Gastroesophageal sphincter (tissue), 4 donors: ENCODE measurements at places on chromosomes 2 and 18.
A peak's percentile ranks its signal among the peaks of the same experiment; 100 is the strongest.

- peak overlapping the region; percentile 25 for H3K27ac ChIP-seq
- H3K27me3 ChIP-seq: no peaks in the 10 kb centered on the region
- peak; percentile 81 for ATAC-seq
- H3K4me1 ChIP-seq: peaks cover 13% of the 10 kb centered on the region
Measured at GRCh38 chr2:223725494-223725893, 111.9 kb downstream of the AP1S3 start.

DNA sequence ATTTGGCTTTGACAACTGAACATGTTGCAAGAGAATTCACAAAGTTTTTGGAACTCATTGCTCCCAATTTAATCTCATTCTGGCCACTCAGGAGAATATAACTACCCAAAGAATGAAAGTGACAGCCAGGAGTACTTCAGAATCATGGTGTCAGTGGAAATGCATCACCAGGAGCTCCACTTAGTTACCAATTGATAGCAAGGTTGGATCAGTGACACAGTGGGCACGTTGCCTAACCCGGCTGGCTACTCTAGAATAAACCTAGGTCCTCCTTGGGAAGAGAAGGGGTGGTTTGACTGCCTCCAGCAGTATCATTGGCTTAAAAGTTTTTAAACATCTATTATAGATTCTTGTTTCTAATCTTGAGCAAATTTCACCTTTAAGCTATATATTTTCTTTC is 40.0 kb upstream of the LRP1B start:
- H3K27ac ChIP-seq: no peak overlapping the region
- ATAC-seq: no peak
- H3K27me3 ChIP-seq: no peaks in the 10 kb centered on the region
- no peaks in the 10 kb centered on the region for H3K4me1 ChIP-seq

DNA sequence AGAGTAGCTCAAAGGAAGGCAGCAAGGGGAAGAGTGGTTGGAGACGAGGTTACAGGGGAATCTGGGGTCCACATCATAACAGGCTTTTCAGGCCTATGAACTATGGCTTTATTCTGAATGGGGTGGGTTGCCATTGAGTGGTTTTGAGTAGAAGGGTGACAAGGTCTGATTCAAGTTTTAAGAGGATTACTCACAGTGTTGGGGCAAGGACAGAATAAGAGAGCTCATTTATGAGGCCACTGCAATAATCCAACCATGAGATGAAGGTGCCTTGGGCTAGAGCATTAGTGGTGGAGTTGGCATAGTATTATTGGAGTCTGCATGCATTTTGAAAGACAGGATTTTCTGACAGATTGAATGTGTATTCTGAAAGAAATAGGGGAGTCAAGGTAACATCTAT is 315.9 kb downstream of the RNF144A start:
- H3K27me3 ChIP-seq: no peaks in the 10 kb centered on the region
- no peak for ATAC-seq
- no peak overlapping the region for H3K4me3 ChIP-seq
- H3K36me3 ChIP-seq: no peaks in the 10 kb centered on the region
- no peaks in the 10 kb centered on the region for H3K4me1 ChIP-seq

DNA sequence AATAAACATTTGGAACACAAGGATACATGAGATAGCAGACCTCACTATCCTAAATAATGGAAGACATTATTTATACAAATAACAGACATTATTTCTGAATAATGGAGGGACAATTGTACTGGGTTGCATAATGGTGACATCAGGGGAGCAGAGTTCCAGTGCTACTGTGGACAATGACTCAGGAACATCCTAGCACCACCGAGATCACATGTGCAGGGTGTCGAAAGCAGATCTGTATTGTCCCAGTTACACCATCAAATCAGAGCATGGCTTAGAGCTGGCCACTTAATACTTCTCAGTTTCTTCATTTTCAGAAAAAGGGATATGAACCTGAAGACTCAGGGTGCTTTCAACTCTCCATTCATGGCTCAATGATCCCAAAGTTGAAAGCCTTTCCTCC is 249.1 kb upstream of the RBMS1 start:
- H3K4me3 ChIP-seq: no peak overlapping the region
- no peaks in the 10 kb centered on the region for H3K4me1 ChIP-seq
- H3K27me3 ChIP-seq: no peaks in the 10 kb centered on the region
- H3K36me3 ChIP-seq: no peaks in the 10 kb centered on the region
- H3K27ac ChIP-seq: no peak overlapping the region
- ATAC-seq: peak; percentile 79

DNA sequence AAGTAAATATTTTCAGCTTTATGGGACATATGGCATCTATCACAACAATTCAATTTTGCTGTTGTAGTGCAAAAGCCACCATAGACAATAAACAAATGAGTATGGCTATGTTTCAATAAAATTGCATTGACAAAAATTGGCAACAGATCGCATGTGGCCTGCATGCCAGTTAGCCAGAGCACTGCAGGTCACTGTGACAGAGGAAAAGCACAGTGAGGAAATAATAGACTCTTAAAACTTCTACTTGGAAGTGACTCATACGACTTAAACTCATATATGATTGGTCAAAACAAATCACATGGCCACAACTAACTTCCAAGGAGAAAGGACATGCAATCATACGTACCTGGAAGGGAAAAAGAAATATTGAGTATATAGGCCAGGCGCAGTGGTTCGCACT is 44.4 kb downstream of the EXOC6B start:
- H3K36me3 ChIP-seq: no peaks in the 10 kb centered on the region
- no peak for ATAC-seq
- H3K4me1 ChIP-seq: peaks cover 18% of the 10 kb centered on the region
- H3K4me3 ChIP-seq: no peak overlapping the region
- no peak overlapping the region for H3K27ac ChIP-seq

- no peaks in the 10 kb centered on the region for H3K4me1 ChIP-seq
- no peak overlapping the region for H3K4me3 ChIP-seq
- H3K27ac ChIP-seq: no peak overlapping the region
Measured at GRCh38 chr2:43568228-43568627, 27.6 kb downstream of the THADA start.

- ATAC-seq: peak; percentile 46
- H3K27me3 ChIP-seq: no peaks in the 10 kb centered on the region
- peaks cover 42% of the 10 kb centered on the region for H3K4me1 ChIP-seq
- no peak overlapping the region for H3K4me3 ChIP-seq
- no peaks in the 10 kb centered on the region for H3K36me3 ChIP-seq
- peak overlapping the region; percentile 99 for H3K27ac ChIP-seq
Measured at GRCh38 chr2:20637147-20637546, 13.8 kb downstream of the HS1BP3 start.

- no peaks in the 10 kb centered on the region for H3K36me3 ChIP-seq
- no peaks in the 10 kb centered on the region for H3K4me1 ChIP-seq
- H3K27ac ChIP-seq: no peak overlapping the region
- peak; percentile 48 for ATAC-seq
Measured at GRCh38 chr2:55901322-55901721, 22.3 kb downstream of the EFEMP1 start.

DNA sequence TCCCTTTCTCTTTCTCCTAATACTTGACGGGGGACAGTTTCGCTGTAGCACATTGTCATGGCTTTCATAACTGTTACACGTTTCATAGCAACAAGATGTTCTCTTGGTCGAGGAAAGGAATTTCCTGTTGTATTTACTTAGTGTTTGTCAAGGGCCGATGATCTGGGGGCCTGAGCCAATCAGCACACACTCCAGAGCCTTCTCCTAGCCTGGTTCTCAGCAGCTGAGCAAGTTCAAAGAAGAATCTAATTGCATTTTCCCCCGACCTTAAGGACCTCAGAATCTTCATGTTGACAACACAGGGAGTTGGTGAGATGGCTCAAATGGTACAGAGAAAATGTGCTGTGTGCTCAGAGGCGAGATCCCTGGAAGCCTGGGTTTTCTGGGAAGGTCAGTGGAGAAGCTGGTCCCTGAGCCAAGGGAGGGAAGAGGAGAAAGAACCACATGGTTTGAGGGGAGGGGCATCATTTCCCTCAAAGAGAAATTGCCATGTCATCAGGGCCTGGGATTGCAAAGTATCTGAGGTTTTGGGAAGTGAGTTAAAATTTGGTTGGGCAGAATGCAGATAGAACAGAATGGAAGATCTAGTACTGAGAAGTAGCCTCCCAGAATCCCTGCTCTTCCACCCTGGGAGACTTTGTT is 76.9 kb upstream of the AGAP1 start:
- no peak overlapping the region for H3K4me3 ChIP-seq
- peaks cover 8% of the 10 kb centered on the region for H3K27me3 ChIP-seq
- no peak for ATAC-seq
- H3K27ac ChIP-seq: no peak overlapping the region
- no peaks in the 10 kb centered on the region for H3K36me3 ChIP-seq

- no peaks in the 10 kb centered on the region for H3K27me3 ChIP-seq
- ATAC-seq: no peak
- no peak overlapping the region for H3K4me3 ChIP-seq
- H3K27ac ChIP-seq: no peak overlapping the region
Measured at GRCh38 chr2:108944601-108945331, 44.3 kb downstream of the EDAR start.

GRCh38 chr2:55025627-55026026 is 24.6 kb downstream of the RTN4 start:
- H3K27me3 ChIP-seq: no peaks in the 10 kb centered on the region
- no peak for ATAC-seq
- H3K4me1 ChIP-seq: peaks cover 26% of the 10 kb centered on the region
- H3K4me3 ChIP-seq: no peak overlapping the region

DNA sequence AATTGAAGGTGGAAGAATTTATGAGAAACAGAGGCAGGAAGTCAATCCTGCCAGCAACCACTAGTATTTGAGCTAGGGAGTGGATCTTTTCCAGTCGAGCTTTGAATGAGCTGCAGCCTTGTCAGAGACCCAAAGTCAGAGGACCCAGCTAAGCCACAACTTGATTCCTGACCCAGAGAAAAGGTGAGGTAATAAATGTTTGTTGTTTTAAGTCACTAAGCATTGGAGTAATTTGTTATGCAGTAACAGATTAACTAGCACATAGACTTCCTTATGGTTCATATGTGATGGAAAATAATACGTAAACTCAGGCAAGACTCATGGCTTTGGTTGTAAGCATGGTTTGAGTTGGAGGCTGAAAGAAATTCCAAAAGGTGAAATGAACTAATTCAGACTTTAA is 21.6 kb downstream of the EFEMP1 start:
- H3K27ac ChIP-seq: no peak overlapping the region
- H3K4me1 ChIP-seq: no peaks in the 10 kb centered on the region
- H3K36me3 ChIP-seq: no peaks in the 10 kb centered on the region
- H3K27me3 ChIP-seq: no peaks in the 10 kb centered on the region
- ATAC-seq: no peak

GRCh38 chr18:3117493-3118192 is 102.1 kb downstream of the MYOM1 start:
- no peak overlapping the region for H3K27ac ChIP-seq
- H3K36me3 ChIP-seq: no peaks in the 10 kb centered on the region
- no peak for ATAC-seq

DNA sequence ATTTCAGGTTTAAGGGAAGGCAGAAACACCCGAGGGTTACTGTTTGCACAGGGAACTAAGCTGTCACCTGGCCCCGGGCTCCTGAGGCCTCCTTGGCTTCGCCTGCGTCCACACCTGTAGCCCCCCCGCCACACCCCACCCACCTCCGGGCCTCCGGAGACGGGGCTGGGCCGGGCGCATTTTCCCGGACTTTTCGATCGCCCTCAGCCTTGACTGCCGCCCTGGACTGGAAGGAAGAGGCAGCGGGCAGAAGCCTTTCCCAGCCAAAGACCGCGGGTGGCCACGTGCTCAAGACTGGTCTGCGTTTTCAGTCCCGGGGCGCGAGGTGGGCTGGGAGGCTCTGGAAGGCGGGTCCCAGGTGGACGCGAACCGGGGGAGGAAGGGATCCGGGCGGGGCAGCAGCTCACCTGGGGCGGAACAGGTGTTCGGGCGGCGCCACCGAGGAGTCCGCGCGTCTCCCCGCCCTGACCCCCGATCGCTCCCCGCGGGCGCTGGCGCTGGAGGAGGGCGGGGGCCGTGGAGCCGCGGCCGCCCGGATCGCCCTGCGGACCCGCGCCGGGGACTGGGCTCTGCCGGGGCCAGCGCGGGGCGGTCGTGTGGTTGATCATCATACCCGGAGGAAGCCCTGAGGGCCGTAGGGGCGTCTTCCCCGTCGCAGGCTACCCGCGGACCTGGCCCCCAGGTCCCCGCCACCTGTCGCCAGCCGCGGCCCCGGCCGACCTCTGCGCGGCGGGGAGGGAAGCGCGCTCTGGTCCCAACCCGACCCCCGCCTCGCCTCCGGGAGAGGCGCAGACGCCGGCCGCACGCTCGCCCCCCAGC is 3.2 kb downstream of the ID2 start:
- peak overlapping the region; percentile 79 for H3K27ac ChIP-seq
- H3K36me3 ChIP-seq: no peaks in the 10 kb centered on the region
- H3K27me3 ChIP-seq: no peaks in the 10 kb centered on the region
- peak overlapping the region; percentile 83 for H3K4me3 ChIP-seq
- H3K4me1 ChIP-seq: no peaks in the 10 kb centered on the region
- peak; percentile 1 for ATAC-seq

DNA sequence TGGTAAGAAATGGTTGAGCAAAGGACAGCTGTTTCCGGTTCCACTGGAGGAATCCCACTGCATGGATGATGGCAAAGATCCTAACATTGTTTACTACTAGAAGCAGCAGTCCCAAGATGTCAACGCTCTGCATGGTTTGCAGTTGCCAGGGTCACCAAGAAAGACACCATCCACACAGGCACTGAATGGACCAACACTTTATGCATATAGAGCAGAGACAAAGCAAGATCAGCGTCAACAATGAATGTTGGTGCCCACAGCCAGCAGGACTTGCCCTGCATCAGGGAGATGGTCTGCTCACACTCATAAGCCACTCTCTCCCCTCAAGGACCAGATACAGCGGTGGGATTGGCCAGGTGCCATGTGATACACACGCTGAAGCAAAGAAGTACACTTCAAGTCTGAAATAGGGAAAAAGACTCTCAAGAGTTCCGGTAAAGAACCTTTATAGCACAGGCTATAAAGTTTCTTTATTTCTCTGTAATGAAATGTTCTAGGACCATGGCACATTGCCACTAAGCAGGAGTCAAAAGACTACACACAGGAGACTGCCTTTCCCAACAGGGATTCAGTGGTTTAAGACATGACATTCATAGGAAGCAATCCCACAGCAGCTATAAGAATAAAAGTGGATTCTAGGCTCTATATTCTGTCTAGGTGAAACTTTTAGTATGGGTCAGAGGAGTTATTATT is 133.2 kb upstream of the EPHA4 start:
- no peaks in the 10 kb centered on the region for H3K27me3 ChIP-seq
- no peak for ATAC-seq
- no peaks in the 10 kb centered on the region for H3K4me1 ChIP-seq
- no peak overlapping the region for H3K27ac ChIP-seq

GRCh38 chr2:23118894-23119293 is 266.1 kb upstream of the KLHL29 start:
- H3K27ac ChIP-seq: no peak overlapping the region
- no peak for ATAC-seq
- no peaks in the 10 kb centered on the region for H3K4me1 ChIP-seq
- no peak overlapping the region for H3K4me3 ChIP-seq

GRCh38 chr2:152022090-152022489 is 76.8 kb downstream of the CACNB4 start:
- ATAC-seq: no peak
- H3K27me3 ChIP-seq: no peaks in the 10 kb centered on the region
- no peaks in the 10 kb centered on the region for H3K4me1 ChIP-seq
- no peak overlapping the region for H3K4me3 ChIP-seq
- H3K36me3 ChIP-seq: no peaks in the 10 kb centered on the region
